Stimulated activated CD8-positive, alpha-beta memory T cell treated with anti-CD3 and anti-CD28 coated beads, Interleukin-15, amount 100 ng/mL, for 1 hour (primary cell): ENCODE measurements at places on chromosomes 1 and 21.

DNA sequence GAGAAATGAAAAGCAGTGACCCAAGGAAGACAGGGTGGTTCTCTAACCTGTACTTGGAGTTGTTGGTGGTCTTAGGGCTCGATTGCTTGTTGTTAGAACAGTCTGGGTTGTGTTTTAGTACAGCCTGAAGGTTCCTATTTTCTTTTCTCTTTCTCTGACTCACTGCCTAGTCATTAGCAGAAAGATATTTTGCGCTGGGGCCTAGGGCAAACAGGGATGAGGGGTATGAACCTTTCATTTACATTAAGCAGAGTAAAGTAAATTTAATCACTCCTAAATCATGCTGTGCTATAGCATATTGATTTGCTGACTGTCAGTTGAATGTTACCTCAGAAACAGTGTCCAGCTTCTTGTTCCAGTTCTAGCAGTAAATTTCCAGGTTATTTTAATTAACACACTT lies 197.2 kb downstream of the RWDD3 start:
- no peak for DNase-seq

DNA sequence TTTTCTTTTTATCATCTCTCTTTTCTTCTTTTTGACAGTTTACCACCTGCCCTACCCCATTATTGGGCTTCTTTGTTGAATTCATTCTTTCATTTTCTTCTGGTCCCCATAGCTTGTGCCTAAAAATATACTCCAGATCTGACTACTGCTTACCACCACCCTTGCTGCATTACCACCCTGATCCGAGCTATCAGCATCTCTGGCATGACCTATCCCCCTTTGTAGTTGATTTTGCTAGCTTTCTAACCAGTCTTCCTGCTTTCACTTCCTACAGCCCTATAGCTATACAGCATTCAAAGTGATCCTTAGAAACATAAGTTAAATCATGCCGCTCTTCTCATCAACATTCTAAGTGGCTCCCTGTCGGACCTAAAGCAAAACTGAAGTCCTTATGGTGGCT lies 59.4 kb upstream of the MPC2 start:
- DNase-seq: no peak

- no peak for DNase-seq
These were observed 48.5 kb downstream of the COL18A1 start for GRCh38 chr21:45453308-45453950.

GRCh38 chr21:31913182-31913608 lies 40.4 kb downstream of the HUNK start:
- DNase-seq: no peak

DNA sequence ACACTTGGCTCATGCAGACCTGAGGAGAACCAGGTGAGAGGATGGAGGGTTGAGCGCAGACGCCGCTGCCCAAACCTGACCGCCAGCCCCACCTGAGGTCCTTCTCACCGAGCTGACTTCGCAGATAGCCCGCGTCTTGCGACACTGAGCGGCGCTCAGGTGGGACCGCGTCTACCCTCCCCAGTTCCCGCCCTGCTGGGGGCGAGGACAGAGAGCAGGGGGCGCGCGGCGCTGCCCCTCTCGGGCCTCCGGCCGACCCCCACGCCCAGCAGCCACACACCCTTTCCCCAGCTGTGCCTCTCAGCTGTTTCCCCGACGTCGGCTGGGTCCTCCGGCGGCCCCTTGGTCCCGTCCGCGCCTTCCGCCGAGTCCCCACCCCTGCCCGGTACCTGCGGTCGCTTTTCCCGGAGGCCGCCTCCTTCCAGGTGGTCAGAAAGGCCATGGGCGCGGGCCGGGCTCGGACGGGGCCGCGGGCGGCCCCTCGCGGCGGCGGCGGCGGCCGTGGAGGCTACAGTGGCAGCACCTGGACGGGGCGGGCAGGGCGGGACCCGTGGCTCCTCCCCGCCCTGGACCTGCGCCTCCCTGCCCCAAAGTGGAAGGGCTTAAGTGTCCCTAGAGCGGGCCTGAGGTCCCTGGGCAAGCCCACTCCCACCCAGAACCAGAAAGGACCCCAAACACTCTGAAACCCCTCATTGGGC lies 14.4 kb upstream of the TTC39A start:
- no peak for DNase-seq

DNA sequence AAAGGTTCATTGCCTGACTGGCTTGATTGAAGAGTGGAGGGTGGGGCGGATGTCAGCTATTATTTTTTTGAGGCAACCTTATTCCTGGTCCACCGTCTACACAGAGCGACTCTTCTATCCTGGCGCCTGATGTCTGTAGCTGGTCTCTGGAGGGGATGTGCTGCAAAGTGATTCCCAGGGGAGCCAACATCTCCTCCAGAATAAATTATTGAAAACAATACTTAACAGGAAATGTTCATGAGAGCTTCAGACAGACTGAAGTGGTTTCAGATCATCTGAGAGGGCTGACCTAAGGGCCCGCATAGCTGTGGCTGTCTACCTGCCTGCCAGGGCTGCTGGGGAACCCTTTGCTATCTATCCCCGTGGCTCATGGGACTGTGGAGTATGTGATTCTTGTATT lies 66.7 kb downstream of the TEX35 start:
- DNase-seq: no peak

GRCh38 chr1:192654591-192655251 lies 18.8 kb downstream of the RGS13 start:
- DNase-seq: no peak

GRCh38 chr1:229058111-229058561 lies 212.8 kb upstream of the RAB4A start:
- peak; percentile 9 for DNase-seq

GRCh38 chr21:17802572-17802971 lies 16.6 kb downstream of the C21orf91 start:
- no peak for DNase-seq

DNA sequence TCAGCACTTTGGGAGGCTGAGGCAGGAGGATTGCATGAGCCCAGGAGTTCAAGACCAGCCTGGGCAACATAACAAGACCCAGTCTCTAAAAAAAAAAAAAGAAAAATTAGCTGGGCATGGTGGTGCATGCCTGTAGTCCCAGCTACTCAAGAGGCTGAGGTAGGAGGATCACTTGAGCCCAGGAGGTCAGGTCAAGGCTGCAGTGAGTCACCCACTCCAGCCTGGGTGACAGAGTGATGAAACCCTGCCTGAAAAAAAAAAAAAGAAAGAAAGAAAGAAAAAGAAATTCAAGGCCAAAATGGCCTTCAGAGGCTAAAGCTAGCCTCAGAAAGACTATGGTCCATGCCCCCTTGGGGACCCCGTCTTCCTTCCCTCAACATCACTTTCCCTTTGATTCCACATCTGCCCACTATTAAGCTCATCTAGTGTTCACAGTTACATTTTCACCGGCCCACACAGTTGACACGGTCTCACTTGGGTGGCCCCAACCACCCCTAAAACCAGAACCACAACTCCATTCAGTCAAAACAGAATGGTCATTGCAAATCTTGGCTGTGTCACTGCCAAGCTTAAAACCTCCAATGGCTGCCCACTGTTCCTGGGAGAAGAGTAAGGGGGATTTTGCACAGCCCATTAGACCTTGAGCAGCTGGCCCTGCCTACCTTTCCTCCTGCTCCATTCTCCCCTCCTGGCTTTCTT lies 2.1 kb upstream of the CAPN8 start:
- no peak for DNase-seq

GRCh38 chr1:184437291-184437690 lies 50.5 kb downstream of the C1orf21 start:
- no peak for DNase-seq

GRCh38 chr1:31570228-31570627 lies 6.1 kb upstream of the TINAGL1 start:
- no peak for DNase-seq

DNA sequence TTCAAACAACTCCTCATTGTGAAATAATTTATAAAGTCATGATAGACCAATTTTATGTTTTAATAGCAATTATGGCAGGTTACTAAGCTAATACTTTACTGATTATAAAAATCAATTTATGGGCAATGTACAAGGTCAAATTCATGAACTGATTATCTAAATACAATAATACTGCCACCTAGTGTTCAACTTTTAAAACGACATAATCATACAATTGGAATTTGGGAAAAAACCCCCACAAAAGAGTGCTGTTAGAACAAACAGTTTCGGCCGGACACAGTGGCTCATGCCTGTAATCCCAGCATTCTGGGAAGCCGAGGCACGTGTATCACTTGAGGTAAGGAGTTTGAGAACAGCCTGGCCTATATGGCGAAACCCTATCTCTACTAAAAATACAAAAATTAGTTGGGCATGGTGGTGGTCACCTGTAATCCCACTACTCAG lies 14.0 kb downstream of the GTF2B start:
- DNase-seq: no peak

- no peak for DNase-seq
These were observed 3.3 kb upstream of the GUCA2A start for GRCh38 chr1:42167611-42168390.
